ENCODE measurements at places on chromosomes 16 and 17.

- no peak for DNase-seq
- H3K4me3 ChIP-seq: no peak overlapping the region
- no peak overlapping the region for H3K27ac ChIP-seq
- H3K36me3 ChIP-seq: peaks cover 3% of the 10 kb centered on the region
- no peaks in the 10 kb centered on the region for H3K4me1 ChIP-seq
- no peaks in the 10 kb centered on the region for H3K27me3 ChIP-seq
Observed at GRCh38 chr16:12539185-12539929, 264.3 kb downstream of the CPPED1 start.

GRCh38 chr16:89244754-89245153 lies 27.3 kb downstream of the ZNF778 start:
- H3K27me3 ChIP-seq: peaks cover 42% of the 10 kb centered on the region
- peaks cover 56% of the 10 kb centered on the region for H3K36me3 ChIP-seq
- no peak for DNase-seq
- H3K4me1 ChIP-seq: peaks cover 9% of the 10 kb centered on the region
- no peak overlapping the region for H3K4me3 ChIP-seq
- no peak overlapping the region for H3K27ac ChIP-seq

GRCh38 chr17:58112970-58113631 lies 29.9 kb downstream of the DYNLL2 start:
- no peak overlapping the region for H3K27ac ChIP-seq
- H3K27me3 ChIP-seq: peaks cover 51% of the 10 kb centered on the region
- H3K36me3 ChIP-seq: no peaks in the 10 kb centered on the region
- DNase-seq: peak; percentile 74
- H3K4me3 ChIP-seq: no peak overlapping the region
- no peaks in the 10 kb centered on the region for H3K4me1 ChIP-seq

DNA sequence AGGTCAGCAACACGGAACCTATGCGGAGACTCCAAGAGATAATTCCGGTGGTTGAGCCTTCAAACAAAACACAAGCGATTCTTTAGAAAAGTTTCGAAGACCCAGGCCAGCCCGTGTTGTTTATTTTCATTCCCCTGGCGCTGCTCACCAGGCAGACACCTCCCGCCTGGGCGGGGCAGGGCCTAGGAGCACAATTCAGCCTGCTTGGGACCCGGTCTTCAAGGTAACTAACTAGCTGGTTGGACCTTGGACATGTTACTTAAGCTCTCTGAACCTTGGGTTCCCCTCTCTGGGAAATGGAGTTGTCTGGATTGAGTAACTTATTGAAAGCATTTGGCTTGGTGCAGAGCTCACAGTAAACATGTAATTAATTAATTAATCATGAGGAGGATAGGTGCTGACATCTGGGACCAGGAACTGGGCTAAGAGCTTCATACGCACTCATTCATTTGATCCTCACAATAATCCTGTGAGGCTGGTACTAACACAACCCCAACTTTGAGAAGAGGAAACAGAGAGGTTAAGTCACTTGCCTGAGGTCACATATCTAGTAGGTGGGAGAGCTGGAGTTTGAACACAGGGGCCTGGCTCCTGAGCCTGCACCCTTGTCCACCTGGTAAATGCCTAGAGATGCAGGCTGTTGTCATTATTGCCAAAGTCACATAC lies 125.3 kb upstream of the SMURF2 start:
- no peak for DNase-seq
- H3K27me3 ChIP-seq: no peaks in the 10 kb centered on the region
- H3K4me3 ChIP-seq: no peak overlapping the region
- H3K36me3 ChIP-seq: peaks cover 15% of the 10 kb centered on the region
- peaks cover 19% of the 10 kb centered on the region for H3K4me1 ChIP-seq

DNA sequence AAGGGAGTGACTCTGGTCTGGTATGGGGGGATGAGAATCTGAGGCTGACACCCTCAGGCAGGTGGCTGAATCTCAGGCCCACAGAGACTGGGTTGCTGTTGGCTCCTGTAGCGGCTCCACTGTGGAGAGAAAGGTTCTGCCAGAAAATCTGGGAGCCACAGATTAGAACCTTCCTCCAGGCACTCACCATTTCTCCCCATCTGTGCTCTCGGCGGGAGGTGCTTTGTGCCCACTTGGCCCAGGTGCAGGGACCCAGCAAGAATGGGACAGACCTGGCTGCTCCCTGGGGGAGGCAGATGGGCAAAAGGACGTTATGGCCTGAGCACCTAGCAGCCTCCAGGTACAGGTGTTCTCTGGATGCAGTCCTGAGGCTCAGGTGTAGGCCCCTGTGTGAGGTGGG lies 20.1 kb downstream of the RAB11FIP3 start:
- DNase-seq: no peak
- H3K4me3 ChIP-seq: no peak overlapping the region
- no peaks in the 10 kb centered on the region for H3K27me3 ChIP-seq
- H3K27ac ChIP-seq: no peak overlapping the region
- peaks cover 5% of the 10 kb centered on the region for H3K4me1 ChIP-seq

DNA sequence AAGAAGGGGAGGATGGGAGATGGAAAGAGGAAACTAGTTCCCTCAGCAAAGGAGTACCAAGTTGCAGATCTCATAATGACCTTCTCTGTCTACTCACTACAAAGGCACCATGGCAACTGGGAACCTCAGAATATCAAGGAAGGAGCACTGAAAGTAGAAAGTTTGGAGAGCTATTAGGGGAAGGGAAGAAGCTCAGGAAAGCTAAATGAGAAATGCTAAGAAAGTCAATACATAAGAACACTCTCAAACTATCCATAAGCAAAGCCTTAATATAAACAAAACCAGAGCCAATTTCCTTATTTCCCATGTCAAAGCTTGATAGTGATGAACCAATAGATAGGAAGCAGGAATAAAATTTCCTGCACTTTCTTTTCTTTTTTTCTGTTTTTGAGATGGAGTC lies 57.9 kb upstream of the C17orf78 start:
- no peak for DNase-seq
- H3K4me3 ChIP-seq: no peak overlapping the region
- no peaks in the 10 kb centered on the region for H3K27me3 ChIP-seq
- no peak overlapping the region for H3K27ac ChIP-seq
- peaks cover 32% of the 10 kb centered on the region for H3K36me3 ChIP-seq

DNA sequence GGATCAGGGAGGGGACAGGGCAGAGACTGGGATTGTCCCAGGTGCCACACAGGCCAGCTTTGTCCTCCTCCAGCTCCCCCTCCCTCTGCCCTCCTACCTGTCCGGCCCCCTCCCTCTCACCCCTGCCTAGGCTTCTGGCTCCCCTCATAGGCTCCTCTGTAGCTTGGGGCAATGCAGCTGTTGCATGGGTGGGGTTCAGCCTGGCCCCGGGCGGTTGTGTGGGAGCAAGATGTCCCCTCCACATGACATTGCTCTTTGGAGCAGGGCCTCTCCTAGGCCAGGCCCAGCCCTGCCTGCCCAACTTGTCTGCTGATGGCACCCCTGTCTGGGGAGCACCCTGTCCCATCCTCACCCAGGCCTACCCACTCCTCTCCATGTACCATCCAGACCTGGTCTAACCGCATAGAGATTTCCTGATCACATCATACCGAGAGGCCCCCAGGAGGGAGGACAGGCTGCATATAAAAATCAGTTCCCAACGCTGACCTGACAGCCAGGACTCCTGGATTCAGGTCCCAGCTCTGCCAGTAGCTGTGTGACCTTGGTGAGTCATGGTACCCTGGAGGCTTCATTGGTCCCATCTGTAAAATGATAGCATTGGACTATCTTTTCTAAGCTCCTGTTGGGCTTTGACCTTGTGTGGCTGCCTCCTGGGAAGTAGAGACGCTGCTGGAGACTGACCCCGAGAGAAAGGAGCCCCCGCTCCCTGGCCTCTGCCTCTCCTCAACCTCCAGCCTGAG lies 48.8 kb upstream of the DLX4 start:
- H3K27ac ChIP-seq: no peak overlapping the region
- H3K4me1 ChIP-seq: peaks cover 3% of the 10 kb centered on the region
- H3K27me3 ChIP-seq: peaks cover 74% of the 10 kb centered on the region
- H3K4me3 ChIP-seq: no peak overlapping the region

DNA sequence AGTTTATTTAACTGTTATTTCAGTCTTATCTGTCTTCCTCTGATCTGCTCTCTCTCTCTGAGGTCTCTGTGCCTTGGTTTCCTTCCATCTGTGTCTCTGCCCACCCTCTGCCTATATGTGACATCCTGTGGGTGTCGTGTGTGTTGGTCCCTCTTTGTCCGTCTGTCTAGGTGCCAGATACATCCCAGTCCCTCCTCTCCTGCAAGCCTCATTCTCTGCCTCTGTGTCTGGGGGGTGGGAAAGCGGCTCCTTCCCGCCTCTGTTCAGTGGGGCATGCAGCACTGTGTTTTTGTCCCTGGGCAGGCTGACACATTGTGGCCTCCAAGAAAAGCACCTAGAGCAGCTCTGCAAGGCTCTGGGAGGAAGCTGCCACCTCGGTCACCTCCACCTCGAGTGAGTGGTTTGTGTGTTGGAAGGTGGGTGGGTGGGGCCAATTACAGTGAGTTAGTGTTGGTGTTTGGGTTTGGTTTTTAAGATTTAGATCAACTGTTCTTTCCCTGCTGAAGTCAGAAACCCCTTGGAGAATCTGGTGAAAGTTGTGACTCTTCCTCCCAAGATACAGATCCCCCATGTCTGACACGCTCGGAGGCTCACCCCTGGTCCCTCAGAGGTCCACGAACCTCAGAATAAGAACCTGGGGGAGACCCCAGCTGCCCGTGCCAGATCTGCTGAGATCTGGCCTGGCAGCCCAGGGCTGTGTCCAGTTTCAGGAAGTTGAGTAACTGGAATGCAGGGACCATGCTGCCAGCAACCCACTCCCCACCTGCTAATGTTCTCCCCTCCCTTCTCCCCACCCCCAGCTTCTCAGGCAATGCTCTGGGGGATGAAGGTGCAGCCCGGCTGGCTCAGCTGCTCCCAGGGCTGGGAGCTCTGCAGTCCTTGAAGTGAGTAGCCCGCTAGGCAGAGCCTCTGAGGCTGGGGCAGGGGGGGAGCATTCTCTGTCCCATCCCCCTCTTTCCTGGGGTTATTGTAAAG lies 50.9 kb upstream of the CPNE2 start:
- no peak overlapping the region for H3K27ac ChIP-seq
- H3K4me3 ChIP-seq: no peak overlapping the region
- no peaks in the 10 kb centered on the region for H3K27me3 ChIP-seq
- H3K36me3 ChIP-seq: no peaks in the 10 kb centered on the region

DNA sequence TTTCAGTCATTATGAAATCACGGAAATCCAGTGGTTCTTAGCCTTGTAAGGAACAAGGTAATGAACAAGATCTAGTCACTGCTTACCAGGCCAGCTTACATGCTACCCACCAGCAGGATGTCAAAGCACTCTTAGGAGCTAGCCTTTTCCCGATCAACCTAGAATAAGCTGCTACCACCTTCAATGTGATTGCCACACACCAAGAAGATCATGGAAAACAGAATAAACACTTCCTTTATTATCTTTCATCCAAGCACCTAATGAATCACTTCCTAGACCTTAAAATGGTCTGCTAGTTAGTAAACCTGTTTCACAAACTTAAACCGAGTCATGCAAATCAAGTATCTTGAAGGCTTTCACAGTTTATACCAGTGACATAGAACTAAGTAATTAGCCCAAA lies 5.0 kb downstream of the BBS2 start:
- H3K27ac ChIP-seq: no peak overlapping the region
- DNase-seq: no peak
- H3K4me1 ChIP-seq: peaks cover 7% of the 10 kb centered on the region
- H3K36me3 ChIP-seq: peaks cover 13% of the 10 kb centered on the region

GRCh38 chr17:2649191-2649590 lies 55.7 kb downstream of the PAFAH1B1 start:
- no peak overlapping the region for H3K27ac ChIP-seq
- H3K4me1 ChIP-seq: no peaks in the 10 kb centered on the region
- H3K36me3 ChIP-seq: peaks cover 45% of the 10 kb centered on the region

Data from Calu3 (cell line).